ENCODE measurements at places on chromosomes 2 and 18.

GRCh38 chr18:57589161-57589560 is 2.7 kb upstream of the FECH start:
- no peak for DNase-seq

- no peak for DNase-seq
Observed at GRCh38 chr2:182949572-182950189, 83.2 kb upstream of the FRZB start.

DNA sequence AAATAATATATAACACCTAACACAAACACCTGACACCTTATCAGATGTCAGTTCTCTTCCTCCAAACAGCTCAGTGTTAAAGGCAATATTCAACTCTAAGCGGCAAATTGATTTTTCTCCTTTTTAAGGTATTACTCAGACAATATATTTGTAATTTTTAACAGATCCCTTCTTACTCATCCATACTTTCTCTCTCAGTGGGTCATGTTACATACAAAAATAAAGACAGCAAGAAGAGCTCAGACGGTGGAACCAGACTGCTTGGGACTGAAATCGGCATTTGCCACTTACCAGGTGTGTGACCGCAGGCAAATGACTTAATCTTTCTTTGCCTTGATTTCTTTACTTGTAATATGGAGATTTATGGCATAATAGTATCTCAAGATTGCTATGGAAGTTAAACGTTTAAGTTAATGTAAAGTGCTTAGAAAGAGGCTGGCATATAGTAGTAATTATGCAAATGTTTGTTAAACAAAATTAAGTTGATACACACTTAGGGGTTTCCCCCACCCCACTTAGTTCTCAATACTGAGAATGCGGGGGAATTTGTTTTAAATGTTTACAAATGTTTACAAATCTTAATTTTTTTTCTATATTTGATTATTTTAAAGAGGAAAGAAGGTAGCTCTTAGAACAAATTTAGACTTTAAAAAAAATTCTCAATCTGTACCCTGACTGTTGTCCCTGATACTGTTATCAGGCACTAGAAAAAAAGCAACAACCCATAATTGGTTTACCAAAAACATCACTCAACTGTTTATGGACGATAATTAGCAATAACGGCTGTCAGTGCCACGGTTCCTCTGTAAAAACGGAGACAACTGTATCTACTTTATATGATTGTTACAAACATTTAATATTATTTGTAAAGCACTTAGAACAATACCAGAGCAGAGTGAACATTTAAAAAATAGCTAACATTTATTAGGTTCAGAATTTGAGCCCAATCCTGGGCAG is 25.6 kb downstream of the MAP3K2 start:
- no peak for DNase-seq

GRCh38 chr2:230323385-230324106 is 3.4 kb upstream of the SP140L start:
- DNase-seq = no peak

GRCh38 chr2:205687641-205687956 is 5.3 kb downstream of the NRP2 start:
- DNase-seq = no peak

DNA sequence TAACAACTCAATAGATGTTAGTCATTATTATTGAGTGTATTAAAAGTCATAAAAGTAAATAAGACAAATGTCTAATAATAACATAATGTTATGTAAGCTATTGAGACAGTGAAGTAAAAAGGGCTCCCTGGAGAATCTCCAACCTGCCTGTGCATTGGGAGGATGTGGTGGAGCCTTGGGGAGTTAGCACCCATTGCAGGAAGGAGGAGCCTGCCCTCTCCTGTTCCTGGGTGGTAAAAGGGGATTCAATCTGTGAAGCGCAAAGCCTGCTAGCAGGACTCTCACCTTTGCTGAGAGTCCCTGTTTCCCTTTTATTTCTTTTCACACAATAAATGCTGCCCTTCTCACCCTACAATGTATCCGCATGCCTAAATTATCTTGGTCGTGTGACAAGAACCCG is 206.1 kb downstream of the RAB3GAP1 start:
- no peak for DNase-seq

GRCh38 chr2:157440404-157441071 is 3.4 kb downstream of the CYTIP start:
- DNase-seq = no peak

GRCh38 chr2:241868661-241869081 is 858 bp upstream of the RTP5 start:
- peak; percentile 57 for DNase-seq

GRCh38 chr18:13139885-13140450 is 78.6 kb upstream of the LDLRAD4 start:
- DNase-seq = no peak

- DNase-seq = no peak
Observed at GRCh38 chr2:168024459-168024858, 222.9 kb downstream of the STK39 start.

- DNase-seq = no peak
Observed at GRCh38 chr2:160051371-160051800, 11.0 kb downstream of the PLA2R1 start.

- no peak for DNase-seq
Observed at GRCh38 chr2:38862476-38862875, 13.3 kb downstream of the DHX57 start.

- DNase-seq = no peak
Observed at GRCh38 chr2:27281855-27282559, at the start of gene TRIM54. TRIM54 (plus strand) TSS chr2:27282429; CDS start chr2:27282732, 303 bp downstream.

- DNase-seq = peak; percentile 34
Observed at GRCh38 chr2:96954011-96954846, 32.2 kb downstream of the FAM178B start.

All from immature natural killer cell (primary cell).